Activated naive CD4-positive, alpha-beta T cell treated with anti-CD3 and anti-CD28 coated beads, Interleukin-2, amount 50 U/mL, for 72 hours (primary cell): ENCODE measurements at places on chromosomes 3 and 15. TPM values are rescaled to one million over a fixed set of nuclear protein-coding genes. Genes with fewer than 3 reads are reported as not detected.

Gene MUC4
- total RNA-seq = 0.41 TPM

Gene TMEM266
- total RNA-seq = not detected

Gene HOMER2
- total RNA-seq = 2.2 TPM

Gene SPATA12
- not detected for total RNA-seq

Gene P2RY1
- total RNA-seq = 0.82 TPM

- no peak for DNase-seq
Observed at GRCh38 chr3:43768381-43768973, 77.7 kb downstream of the ABHD5 start.

- DNase-seq = no peak
Observed at GRCh38 chr3:170746175-170746942, 123.6 kb downstream of the RPL22L1 start.

DNA sequence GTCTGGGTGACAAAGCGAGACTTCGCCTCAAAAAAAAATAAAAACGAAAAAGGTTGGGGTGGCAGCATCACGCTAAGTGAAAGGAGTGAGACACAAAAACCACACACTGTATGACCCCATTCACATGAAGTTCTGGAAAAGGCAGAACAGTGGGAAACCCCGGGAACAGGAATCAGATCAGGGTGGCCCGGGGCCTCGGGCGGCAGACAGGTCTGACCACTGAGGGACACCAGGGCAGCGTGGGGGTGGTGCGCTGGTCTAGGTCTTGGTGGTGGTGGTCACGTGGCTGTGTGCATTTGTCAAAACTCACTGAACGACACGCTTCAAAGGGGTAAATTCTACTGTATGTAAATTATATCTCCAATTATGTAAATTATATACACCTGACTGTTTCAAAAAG, 79.7 kb upstream of the PRR20G start:
- no peak for DNase-seq

DNA sequence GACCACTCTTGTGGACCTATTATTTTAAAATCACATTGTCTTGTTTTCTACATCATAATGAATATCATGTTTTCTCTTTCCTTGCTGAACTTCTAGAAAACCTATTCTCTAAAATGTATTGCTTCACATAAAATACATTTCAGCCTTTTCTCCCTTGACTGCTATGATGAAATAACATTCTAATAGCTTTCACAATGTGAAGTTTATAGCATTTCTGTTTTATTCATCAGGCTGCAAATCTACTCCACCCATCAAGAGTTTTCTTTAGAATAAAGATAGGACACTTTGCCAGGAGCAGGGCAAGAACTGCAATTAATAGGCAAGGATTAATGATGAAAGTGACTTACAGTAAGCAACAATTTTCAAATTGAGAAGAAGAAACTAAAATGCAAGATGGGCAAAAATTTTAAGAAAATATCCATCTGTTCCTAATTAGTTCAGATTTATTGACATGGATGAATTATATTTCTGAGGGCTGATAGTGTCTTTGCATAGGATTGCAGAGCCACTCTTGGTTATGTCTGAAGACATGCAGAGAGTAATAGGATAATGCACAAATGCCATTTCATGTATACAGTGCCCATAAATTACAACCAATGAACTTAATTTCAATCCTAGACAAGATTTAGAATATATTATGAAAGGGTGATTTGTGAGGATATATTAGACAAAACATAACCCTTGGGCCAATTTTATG, 21.7 kb downstream of the LEKR1 start:
- no peak for DNase-seq

- no peak for DNase-seq
Observed at GRCh38 chr3:126050050-126050392, 33.9 kb downstream of the SLC41A3 start.

GRCh38 chr15:95468820-95469219, 861.7 kb upstream of the NR2F2 start:
- DNase-seq = no peak

DNA sequence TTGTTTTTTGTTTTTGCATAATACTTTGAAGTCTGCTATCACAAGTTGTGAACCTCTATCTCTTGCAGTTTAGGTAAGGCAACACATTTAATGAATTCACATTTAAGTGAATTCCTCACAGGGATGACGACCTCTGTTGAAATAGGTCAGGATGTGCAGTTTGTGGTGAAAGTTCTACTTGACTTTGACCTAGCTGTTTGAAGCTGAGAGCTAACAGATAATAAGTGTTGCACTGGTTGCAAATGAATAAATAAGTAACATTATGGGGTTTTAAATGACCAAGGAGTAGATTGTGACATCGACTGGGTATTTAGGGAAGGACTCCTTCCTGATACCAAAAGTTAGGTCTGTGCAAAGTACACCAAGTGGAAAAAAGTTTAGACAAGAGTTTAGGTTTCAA, 23.9 kb downstream of the NIT2 start:
- no peak for DNase-seq

GRCh38 chr3:81837071-81837593, 75.7 kb upstream of the GBE1 start:
- DNase-seq = no peak

DNA sequence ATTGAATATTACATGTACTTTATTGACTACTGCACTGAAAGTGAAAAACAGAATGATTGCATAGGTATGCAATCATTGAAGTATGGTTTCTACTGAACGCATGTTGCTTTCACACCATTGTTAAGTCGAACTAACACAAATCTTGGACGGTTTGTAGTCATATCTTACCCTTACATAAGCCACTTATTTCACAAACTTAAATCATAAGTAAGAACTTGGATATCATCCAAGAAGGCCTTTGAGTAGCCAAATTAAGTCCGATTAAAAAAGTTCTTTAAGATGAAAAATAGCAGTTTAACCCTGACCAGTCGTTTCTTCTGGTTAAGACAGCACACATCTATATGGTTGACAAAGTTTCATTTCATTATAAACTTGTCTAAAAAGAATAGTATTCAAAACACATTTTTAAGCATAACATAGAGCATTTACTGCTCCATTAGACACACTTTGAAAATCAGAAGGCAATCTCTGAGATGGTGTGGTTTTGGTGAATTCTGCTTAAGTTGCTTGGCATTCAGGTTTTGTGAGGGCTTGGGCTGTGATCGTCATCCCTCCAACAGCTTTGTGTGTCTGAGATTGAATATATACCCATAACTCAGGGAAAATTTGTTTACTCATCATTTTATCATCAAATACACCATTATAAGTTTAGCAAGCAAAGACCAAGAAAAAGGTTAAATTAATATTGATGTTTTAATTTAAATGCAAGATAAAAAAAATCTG, 92.2 kb downstream of the NFKBIZ start:
- DNase-seq = no peak

DNA sequence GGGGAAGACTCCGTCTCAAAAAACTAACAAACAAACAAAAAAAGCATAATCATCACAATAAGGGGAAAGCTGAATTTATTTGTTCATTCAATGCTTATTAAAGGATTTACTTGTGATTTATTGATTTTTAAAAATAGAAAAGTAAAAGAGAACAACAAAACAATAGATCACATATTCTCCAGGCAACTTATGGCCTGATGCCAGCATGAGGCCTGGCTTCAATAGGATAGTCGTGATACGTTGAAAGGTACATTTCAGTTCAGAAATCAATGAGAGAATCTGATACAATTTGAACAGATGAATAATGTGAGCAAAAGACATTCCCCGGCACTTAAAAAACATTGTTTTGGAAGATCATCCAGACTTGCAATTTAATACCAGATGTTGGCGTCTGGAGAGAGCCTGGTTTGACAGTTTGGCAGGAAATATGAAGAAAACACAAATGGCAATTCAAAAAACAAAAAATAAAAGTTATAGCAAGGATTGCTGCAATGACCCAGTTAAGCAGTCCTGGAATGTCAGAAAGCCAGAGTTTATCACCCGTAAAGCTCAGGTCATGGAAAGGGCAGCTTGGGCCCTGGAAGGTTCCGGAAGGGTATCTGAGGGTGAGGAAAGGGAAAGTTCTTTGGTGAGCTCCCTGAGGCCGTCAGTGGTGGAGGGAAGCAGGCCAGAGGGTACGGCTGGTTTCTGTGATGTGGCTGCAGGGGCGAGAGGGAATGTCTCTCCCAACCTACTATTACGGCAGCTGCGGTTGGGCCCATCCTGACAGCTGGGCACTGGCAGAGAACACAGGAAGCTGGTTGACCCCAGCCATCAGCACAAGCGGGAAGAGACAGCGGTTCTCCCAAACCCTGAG, 230.2 kb upstream of the HES1 start:
- DNase-seq = no peak
